ENCODE measurements at places on chromosomes 1 and 21. TPM values are rescaled to one million over a fixed set of nuclear protein-coding genes. Genes with fewer than 3 reads are reported as not detected.

The AIRE gene
- polyA plus RNA-seq: 0.03 TPM

The SIK1 gene
- polyA plus RNA-seq: 1.4 TPM

The FCAMR gene
- not detected for polyA plus RNA-seq

The KCNK1 gene
- 11.9 TPM for polyA plus RNA-seq

The NBPF10 gene
- 0.19 TPM for polyA plus RNA-seq

The CRNN gene
- not detected for polyA plus RNA-seq

Data from heart left ventricle (tissue), 16 donors.